ENCODE measurements at places on chromosomes 2 and 18.

DNA sequence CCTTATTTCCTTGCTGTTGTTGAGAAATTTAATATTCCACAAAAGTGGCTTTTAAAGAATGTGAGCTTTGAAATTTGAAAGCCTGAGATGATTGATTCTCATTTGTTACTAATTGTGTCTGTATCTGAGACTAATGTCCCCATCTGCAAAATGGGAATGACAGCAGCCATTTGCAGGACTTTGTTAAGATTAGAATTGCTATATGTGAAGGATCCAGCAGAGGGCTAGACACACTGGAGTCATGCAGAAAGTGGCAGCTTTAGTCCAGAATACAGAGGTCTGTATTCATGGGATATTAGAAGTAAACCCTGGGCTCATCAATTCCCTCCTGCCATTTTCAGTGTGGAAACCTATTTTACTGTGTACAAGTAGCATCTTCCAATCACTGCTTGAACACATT, 296.5 kb upstream of the GYPC start:
- DNase-seq: no peak

DNA sequence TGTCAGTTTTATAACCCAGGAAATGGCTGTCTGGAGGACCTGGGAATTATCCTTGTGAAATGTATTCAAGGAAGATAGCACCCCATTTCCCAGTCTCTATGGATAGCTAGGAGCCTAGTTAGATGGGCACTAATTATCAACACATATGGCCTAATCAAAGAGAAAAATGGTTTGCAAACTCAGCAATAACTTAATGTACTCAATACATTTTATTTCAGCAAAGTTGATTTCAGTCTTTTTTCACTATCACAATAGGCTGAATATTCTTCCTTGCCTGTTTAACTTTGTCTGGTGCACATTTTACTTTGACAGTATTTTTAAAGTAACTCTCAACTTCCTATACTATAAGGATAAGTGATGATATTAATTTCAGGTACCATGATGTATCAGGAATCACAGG, 756.3 kb downstream of the CCDC85A start:
- DNase-seq: no peak

DNA sequence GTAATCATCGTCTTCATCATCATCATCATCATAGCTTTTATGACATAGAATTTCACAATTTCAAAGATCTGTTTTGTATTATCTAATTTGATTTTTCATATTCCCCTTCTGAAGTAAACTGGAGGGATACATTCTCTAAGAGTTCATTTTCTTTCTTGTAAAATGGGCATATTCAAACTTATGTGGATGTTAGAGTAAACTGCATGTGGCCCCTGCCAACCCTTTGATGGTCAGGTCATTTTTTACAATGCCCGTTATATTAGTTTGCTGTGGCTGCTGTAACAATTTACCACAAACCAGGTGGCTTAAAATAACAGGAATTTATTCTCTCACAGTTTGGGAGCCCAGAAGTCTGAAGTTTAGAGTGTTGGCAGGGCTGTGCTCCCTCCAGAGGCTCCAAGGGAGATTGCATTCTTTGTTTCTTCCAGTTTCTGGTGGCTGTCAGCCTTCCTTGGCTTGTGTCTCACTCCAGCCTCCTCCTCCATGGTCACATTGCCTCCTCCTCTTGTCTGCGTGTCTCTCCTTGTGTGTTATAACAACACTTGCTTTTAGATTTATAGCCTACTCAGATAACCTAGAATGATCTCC, 127.5 kb upstream of the MMADHC start:
- DNase-seq: no peak

DNA sequence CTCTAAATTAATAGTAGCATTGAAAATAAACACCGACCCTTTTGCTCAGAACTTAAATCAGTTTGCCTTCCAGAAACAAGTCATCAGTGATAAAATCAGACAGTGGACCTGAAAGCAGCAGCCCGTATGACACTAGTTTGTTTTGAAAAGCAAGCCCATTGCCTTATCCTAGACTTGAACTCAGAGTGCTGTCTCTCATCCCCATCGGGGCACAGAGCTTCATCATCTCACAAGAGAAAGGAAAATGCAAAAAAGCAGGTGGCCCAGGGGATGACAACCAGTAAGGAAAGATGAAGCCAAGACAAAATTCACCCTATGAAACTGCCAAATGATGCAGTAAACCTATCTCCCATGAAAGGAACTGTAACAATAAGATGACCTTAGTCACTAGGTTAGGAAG, 71.2 kb downstream of the CERKL start:
- DNase-seq: no peak

- DNase-seq: no peak
Observed at GRCh38 chr2:223890721-223891120, 53.3 kb upstream of the AP1S3 start.

GRCh38 chr2:186427970-186428369, 58.1 kb upstream of the ZC3H15 start:
- no peak for DNase-seq
